Activated naive CD4-positive, alpha-beta T cell treated with anti-CD3 and anti-CD28 coated beads, Interleukin-2, amount 50 U/mL, for 72 hours (primary cell): ENCODE measurements at places on chromosomes 16 and 17. TPM values are rescaled to one million over a fixed set of nuclear protein-coding genes. Genes with fewer than 3 reads are reported as not detected.

Gene HES7
- 10.7 TPM for total RNA-seq

Gene NUDT21
- total RNA-seq: 308 TPM

Gene OTOP2
- total RNA-seq: not detected

Gene PTX4
- total RNA-seq: not detected

Gene KRTAP2-2
- total RNA-seq: not detected

Gene CRHR1
- 0.32 TPM for total RNA-seq

- peak; percentile 47 for DNase-seq
Measured at GRCh38 chr17:55845385-55845784, 94.5 kb downstream of the PCTP start.

- no peak for DNase-seq
Measured at GRCh38 chr16:56163938-56164337, 27.4 kb upstream of the GNAO1 start.

DNA sequence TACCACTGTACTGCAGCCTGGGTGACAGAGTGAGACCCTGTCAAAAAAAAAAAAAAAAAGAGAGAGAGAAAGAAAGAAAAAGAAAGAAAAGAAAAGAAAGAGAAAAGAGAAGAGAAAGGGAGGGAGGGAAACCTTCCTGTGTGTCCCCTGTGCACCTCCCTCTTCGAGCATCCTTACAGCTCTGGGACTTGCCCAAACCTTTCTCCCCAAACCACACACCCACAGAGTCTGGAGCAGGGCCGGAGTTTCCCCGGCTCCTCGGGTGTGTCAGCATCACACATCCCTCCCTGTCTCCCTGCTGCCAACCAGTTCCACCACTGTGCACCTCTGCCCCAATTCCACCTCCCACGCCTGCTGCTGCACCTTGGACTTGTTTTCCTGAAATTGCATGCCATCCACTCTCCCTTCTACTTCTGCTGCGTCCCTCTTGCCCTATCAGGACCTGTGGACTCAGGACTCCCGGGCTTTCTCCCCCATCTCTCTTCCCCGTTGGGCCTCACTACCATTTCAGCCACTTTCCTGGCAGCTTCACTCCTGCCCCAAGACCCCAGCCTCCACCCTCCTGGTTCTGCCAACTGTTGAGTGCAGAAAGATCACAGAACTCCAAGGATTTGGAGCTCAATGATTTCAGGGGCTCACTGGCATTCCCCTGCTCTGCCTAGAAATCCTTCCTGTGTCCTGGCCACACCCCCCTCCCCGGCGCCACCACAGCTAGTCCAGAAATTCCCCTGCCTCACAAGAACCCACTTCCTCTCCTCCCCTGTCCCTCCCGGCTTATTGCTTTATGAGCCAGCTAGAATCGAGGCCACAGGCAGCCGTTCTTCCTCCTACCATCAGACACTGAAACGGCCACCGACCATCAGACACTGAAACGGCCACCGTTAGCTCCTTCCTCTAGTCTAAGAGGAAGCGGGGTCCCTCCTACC is 3.7 kb upstream of the CDK3 start:
- no peak for DNase-seq

- DNase-seq: no peak
Measured at GRCh38 chr17:17298108-17298507, 5.1 kb upstream of the NT5M start.

DNA sequence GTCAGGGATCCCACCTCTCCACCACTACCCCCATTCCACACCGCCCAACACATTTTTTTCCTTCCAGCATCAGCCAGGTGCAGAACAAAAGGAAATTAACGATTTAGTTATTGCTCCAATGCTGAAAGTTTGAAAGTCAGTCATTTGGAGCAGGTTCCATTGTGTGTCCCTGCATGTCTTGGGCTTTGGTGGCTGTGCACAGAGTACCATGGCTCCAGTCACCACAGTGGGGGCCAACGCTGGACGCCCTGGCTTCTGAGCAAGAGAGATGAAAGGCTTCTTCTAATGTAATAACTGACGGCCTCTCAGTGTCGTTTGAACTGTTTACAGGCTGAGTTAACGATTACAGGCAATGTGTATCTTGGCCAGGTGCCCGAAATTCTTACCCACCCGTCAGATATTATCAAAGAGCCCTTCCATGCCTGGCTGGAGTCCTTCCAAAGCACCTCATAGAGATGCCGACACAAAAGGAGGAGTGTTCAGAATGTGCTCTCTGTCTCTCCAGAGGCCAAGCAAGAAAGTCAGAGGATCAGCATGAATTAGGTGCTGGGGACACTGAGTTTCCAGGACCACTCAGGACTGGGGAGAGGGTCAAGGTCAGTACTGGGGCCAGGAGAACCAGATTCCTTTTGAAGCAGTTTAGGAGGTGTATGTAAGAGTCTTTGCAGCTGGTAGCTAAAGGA is 25.9 kb downstream of the RNF43 start:
- DNase-seq: no peak

GRCh38 chr17:77323413-77324171 is 182.8 kb downstream of the SEC14L1 start:
- peak; percentile 61 for DNase-seq

DNA sequence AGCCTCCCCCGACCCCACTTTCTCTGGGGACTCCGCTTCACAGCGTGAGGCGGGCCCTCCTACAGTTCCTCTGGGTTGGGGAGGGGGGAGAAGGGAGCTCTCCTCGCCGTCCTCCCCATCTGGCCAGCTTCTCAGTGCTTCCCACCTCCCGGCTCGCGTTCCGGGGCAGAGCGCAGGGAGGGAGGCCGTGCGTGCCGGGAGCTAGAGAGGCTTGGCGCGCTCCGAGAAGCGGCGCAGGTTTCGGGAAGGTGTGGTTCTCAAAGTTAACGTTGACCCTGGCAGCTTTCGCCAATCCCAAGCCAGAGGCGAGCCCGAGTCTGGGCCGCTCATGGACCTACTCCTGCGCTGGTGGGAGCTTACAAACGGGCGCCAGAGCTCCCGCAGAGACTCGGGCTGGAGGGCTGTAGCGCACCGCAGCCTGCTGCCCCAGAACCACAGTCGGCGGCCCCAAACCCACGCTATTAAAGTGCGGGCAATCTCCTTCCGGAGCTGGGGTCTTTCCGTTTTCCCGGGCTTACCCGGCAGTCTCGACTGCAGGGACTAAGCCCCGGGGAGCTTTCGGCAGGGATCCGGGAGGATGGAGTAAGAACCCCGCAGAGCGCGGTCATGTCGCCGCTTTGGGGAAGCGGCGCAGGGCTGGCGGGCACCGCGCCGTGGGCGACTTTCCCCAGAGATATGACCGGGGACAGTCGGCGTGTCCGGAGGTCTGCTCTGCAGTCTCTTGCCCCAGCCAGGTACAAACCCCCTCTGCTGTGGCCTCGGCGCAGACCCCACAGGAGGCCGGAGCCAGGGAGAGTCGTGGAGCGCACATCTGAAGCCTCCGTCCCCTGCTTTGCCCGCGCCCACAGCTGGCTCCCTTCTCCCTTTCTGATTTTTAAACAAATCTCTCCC is 787 bp downstream of the CDH11 start:
- no peak for DNase-seq

- DNase-seq: no peak
Measured at GRCh38 chr17:6046931-6047330, 23.2 kb upstream of the WSCD1 start.

- peak; percentile 79 for DNase-seq
Measured at GRCh38 chr16:181565-182021, 1.3 kb downstream of the HBQ1 start.

DNA sequence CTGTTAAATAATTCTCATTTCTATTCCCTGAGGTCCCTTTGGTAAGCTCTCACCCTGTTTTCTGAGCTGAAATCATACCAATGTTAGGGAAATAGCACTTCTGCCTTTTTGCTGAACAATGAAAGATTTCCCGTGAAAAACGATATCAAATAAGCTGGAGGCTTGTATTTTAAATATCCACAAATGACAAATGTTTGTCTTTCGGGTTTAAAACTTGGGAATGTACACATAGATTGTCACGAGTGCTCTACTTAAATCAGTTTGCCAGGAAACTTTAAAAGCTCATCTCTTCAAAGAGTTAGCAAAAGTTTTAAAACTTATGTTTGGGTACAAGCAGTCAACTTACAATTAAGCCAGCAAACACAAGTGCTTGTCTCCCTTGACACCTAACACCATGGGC is 393.5 kb upstream of the MON1B start:
- no peak for DNase-seq

DNA sequence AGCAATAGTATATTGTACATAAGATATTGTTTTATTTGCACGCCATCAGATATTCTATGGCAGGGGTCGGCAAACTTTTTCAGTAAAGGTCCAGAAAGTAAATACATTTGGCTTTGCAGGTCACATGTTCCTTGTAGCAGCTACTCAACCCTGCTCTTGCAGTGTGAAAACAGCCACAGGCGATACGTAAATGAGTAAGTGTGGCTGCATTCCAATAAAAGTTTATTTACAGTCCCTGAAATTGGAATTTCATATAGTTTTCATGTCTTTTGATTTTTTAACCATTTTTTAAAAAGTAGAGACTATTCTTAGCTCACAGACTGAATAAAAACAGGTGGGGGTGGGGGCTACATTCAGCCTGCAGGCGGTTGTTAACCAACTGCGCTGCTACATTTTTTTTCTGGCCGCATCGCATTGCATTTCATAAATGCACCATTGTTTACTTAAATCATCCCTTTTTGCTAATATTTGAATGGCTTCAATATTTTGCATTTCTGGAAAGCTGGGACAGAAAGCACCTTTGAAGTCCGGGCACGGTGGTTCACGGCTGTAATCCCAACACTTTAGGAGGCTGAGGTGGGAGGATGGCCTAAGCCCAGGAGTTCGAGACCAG is 50.5 kb upstream of the HAPSTR1 start:
- DNase-seq: no peak

GRCh38 chr17:74361230-74362068 is at the start of gene BTBD17:
TSS of gene BTBD17 (minus strand) at chr17:74361868. CDS start at chr17:74361819, 49 bp downstream.
- DNase-seq: peak; percentile 62

DNA sequence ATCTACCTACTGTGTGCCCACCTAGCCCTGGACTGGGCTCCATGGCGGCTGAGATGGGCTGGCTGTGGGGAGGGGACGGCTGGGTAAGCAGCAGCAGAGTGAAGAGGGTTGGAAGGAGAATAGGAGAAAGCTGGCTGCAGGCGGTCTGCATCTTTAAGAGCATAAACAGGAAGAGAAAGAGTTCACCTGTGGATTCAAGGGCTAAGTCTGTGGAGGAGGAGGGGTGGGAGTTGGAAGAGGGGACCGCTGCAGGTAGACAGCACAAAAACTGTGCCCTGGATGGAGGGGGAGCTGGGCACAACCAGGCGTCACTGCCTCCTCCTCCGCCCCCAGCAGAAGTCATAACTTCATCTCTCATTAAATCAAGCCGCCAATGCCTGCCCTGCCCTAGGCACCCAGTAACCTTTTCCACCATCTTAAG is 677 bp downstream of the SLC13A2 start:
- DNase-seq: no peak

GRCh38 chr16:27138257-27138656 is 65.1 kb upstream of the KDM8 start:
- no peak for DNase-seq

GRCh38 chr17:50265212-50265611 is 9.1 kb upstream of the TMEM92 start:
- no peak for DNase-seq

DNA sequence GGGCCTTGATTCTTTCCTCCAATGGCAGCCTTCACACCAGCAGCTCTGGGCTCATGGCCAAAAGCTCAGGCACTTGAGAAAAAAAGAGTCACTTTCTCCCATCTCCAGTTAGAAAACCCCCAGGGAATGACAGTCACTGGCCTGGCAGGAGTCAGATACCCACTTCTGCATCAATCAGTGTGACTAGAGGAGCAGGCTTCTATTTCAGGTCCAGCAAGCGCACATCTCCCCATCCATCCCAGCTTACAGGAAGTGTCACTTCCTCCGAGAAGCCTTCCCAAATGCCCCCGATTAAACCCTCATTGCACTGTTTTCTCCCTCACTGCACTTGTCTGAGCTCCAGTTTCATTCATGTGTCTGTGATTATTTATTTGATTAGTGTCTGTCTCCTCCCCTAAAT is 30.4 kb upstream of the CCL1 start:
- no peak for DNase-seq

GRCh38 chr16:86878236-86879080 is 300.1 kb downstream of the FOXL1 start:
- DNase-seq: no peak

DNA sequence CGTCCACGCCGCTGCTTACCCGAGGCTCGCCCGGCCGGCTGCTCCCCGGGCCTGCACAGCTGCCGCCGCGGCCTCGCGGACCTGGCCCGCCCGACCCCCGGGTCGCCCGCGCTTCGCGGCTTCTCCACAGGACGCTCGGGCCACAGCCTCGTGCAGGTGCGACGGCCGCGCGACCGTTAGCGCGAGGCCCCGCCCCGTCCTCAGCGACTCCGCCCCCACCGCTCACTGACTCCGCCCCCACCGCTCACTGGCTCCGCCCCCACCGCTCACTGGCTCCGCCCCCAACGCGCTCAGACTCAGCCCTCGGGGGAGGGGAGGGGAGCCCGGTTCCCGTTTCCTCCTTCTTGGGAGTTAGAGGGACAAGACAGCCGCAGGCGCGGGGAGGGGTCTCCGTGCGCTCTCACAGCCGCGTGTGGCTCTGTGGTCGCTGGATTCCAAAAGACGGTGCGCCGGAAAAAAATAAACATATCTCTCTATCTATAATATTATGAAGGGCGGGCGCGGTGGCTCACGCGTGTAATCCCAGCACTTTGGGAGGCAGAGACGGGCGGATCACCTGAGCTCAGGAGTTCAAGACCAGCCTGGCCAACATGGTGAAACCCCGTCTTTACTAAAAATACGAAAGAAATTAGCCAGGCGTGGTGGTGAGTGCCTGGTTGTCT is at the start of gene MEIOB:
Gene MEIOB, minus strand, starts transcription at position 191 of the 662 bp plus-strand sequence. CDS start 3,989 bp downstream, outside the sequence.
- no peak for DNase-seq

DNA sequence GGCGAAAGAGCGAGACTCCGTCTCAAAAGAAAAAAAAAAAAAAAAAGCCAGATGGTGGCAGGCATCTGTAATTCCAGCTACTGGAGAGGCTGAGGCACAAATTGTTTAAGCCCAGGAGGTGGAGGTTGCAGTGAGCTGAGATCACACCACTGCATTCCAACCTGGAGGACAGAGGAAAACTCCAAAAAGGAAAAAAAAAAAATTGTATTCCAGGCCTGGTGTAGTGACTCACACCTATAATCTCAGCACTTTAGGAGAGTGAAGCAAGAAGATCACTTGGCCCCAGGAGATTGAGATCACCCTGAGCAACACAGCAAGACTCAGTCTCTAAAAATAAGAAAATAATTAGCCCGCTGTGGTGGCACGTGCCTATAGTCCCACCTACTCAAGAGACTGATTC is 20.1 kb downstream of the HBQ1 start:
- no peak for DNase-seq

GRCh38 chr16:62738666-62739460 is 702.6 kb upstream of the CDH8 start:
- no peak for DNase-seq

DNA sequence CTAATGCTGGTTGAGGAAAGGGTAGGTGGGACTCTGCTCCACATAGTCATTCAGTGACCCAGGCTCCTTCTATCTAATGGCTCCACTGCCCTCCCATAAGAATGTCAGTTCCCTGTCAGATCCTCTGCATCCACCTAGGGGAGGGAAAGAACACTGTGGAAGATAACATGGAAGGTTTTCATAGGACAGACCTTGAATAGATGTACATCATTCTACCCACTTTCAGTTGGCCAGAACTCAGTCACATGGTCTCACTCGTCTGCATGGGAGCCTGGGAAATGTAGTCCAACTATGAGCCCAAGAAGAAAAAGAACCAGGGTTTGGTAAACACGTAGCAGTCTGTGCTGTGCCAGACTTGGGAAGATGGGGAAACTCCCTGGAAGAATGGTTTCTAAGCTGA is 27.1 kb upstream of the SCNN1B start:
- DNase-seq: no peak

- no peak for DNase-seq
Measured at GRCh38 chr17:43014020-43014648, 7.5 kb downstream of the IFI35 start.

GRCh38 chr17:21039839-21040575 is 2.8 kb downstream of the USP22 start:
- DNase-seq: no peak
